Spleen (tissue), 13 donors: ENCODE measurements at places on chromosomes 1 and 21. TPM values are rescaled to one million over a fixed set of nuclear protein-coding genes. Genes with fewer than 3 reads are reported as not detected.

DNA sequence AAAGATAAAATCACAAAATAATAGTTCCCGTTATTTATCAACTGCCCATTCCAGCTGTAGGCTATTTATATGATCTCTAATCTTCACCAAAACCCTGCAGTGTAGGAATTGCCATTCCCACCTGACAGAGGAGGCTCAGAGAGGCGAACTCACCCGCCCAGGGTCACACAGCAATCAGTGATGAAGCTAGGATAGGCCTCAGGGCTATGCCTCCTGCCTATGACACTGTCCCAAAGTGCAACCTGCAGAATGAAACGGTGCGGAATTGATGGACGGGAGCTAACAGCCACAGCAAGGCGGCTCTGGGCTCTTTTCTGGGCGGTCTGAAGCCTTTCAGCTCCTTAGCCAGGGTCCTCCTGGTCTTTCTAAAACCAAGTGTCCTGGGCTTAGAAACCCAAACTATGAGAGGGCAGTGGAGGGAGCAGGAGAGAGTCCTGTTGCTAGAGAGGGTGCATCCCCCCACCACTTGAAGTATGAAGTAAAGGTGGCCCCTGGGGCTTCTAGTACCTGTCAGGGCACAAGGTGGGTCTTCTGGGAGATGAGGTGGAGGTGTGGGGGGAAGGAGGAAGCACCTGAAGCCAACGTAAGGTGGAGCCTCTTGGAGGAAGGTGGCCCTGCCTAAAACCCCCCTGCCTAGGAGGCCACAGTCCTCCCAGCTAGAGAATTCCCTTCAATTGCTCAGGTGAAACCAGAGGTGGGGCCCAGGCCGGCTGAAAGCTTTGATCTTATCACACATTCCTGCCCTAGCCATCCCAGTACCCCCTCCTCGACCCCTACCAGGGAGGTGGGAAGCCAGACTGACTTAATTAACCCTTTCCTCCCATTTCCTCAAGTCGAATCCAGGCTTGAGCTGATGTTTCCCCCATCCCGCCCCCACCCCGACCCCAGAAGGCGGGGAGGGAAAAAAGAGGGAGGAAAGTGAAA, 14.8 kb downstream of the HSPG2 start:
- H3K27ac ChIP-seq, result no peak overlapping the region
- no peak overlapping the region for H3K4me3 ChIP-seq
- H3K27me3 ChIP-seq, result no peaks in the 10 kb centered on the region
- peaks cover 8% of the 10 kb centered on the region for H3K4me1 ChIP-seq

GRCh38 chr1:232875536-232875935, 70.3 kb downstream of the MAP10 start:
- no peaks in the 10 kb centered on the region for H3K36me3 ChIP-seq
- no peak for DNase-seq
- no peak overlapping the region for H3K4me3 ChIP-seq

DNA sequence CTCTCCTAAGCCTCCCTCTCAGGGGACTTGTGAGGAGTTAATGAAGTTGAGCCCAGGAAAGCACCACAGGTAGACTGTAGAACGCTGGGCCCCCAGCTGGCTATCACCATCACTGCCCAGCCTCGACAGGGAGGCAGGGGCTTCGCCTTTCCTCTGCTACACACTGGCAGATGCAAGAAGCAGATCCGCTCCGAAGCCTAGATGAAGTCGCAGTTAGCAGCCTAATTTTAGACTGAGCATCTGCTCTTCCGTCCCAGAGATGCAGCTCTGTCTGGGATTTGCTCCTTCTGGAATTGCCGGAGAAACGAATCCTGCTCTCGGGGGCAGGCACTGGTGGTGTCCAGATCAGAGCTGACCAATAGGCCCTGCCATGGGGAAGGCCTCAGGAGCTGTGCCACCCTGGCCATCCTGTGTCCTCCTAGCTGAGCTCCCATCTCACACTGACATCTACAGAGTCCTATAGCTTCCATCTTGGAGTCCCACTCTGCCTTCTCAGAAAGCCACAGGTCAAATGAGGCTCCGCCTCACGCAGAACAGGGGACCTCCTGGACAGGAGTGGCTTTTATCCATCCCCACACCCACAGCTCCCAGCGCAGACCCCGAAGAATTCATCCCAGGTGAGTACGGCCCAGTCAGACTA, 186.8 kb upstream of the EDN2 start:
- no peak for DNase-seq
- no peaks in the 10 kb centered on the region for H3K27me3 ChIP-seq
- H3K4me1 ChIP-seq, result peaks cover 42% of the 10 kb centered on the region
- no peak overlapping the region for H3K27ac ChIP-seq

DNA sequence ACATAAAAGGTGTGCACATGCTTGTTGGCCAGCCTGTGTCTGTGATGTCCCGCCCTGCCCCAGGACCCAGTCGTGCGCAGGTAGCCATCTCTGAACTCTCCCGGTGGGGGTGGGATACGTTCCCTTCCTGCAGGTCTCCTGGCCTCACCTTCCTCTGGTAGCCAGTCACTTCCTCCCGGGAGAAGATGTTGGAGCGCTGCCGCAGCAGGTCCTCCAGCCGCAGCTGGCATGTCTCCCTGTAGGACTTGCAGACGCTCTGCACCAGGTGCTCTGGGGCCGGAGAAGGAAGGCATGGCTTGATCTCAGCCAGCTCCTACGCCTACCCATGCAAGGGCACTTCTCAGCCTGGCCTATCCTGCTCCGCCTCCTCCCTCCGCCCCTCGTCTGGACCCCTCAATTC, 9.2 kb upstream of the LINGO4 start:
- no peak overlapping the region for H3K4me3 ChIP-seq
- no peaks in the 10 kb centered on the region for H3K36me3 ChIP-seq
- no peak for DNase-seq
- H3K27me3 ChIP-seq, result no peaks in the 10 kb centered on the region

The TRPM2 gene
- total RNA-seq, result 31.8 TPM

GRCh38 chr1:28144203-28145135, 32.0 kb downstream of the PTAFR start:
- H3K4me3 ChIP-seq, result no peak overlapping the region
- H3K27ac ChIP-seq, result no peak overlapping the region
- peak; percentile 19 for DNase-seq
- no peaks in the 10 kb centered on the region for H3K36me3 ChIP-seq
- H3K27me3 ChIP-seq, result no peaks in the 10 kb centered on the region

The CA14 gene
- not detected for total RNA-seq

DNA sequence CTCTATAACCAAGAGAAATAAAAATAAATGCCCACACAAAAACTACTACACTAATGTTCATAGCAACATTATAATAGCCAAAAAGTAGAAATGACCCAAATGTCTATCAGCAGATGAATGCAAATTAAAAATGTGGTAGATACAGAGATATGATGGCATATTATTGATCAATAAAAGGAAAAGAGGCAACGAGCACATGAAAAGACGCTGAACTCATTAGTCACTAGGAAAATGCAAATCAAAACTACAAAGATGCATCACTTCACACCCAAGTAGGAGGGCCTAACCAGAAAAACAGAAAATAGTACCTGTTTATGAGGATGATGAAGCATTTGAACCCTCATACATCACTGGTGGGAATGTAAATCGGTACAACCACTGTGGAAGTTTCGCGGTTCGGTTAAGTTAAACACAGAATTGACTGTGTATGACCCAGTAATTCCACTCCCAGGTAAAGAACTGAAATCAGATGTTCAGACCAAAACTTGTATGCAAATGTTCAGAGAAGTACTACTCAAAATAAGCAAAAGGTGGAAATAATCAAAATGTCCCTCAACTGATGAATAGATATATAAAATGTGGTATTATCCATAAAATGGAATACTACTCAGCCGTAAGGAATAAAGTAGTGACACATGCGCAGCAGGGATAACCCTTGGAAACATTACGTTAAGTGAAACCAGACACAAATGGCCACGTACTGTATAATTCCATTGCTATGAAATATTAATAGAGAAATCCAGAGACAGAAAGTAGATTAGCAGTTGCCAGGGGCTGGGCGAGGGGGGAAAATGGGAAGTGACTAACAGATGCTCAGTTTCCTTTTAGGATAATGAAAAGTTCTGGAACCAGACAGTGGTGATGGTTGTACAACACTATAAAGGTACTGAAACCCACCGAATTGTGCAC, 3.1 kb downstream of the USP48 start:
- peaks cover 83% of the 10 kb centered on the region for H3K4me1 ChIP-seq
- peak overlapping the region; percentile 99 for H3K27ac ChIP-seq
- no peak overlapping the region for H3K4me3 ChIP-seq
- no peaks in the 10 kb centered on the region for H3K27me3 ChIP-seq
- H3K36me3 ChIP-seq, result no peaks in the 10 kb centered on the region

The LEMD1 gene
- total RNA-seq, result not detected

DNA sequence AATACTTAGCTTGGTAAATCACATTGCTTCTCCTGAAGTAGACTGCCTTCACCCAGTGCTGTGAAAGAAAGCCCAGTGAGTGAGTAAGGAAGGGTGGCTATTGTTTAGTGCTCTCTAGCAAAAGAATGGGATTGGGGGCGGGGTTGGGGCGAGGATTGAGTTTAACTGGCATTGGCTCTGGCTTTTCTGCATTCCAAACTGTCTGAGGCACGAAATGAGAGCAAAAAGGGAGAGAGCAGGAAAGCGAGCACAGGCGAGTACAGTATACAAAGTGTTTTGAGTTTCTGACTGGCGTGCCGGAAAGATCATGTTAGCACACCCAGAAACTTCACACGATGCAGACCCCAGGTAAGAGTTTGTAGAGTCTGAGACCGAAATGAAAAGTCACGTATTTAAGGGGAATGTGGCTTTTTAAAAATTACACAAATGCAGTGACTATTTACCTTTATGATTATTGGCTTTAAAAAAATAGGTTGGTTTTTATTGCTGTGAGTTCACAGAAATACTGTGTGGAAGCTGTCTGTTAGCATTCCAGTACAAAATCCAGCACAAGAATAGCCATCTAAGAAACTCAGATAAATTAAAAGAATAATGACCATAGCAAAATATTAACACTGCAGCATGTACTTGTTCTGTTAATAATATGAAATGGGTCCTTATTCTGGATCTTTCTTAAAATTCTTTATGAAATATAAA, 155.4 kb downstream of the CLEC20A start:
- no peak for DNase-seq
- H3K4me3 ChIP-seq, result no peak overlapping the region
- H3K36me3 ChIP-seq, result no peaks in the 10 kb centered on the region
- peaks cover 7% of the 10 kb centered on the region for H3K4me1 ChIP-seq
- no peaks in the 10 kb centered on the region for H3K27me3 ChIP-seq

DNA sequence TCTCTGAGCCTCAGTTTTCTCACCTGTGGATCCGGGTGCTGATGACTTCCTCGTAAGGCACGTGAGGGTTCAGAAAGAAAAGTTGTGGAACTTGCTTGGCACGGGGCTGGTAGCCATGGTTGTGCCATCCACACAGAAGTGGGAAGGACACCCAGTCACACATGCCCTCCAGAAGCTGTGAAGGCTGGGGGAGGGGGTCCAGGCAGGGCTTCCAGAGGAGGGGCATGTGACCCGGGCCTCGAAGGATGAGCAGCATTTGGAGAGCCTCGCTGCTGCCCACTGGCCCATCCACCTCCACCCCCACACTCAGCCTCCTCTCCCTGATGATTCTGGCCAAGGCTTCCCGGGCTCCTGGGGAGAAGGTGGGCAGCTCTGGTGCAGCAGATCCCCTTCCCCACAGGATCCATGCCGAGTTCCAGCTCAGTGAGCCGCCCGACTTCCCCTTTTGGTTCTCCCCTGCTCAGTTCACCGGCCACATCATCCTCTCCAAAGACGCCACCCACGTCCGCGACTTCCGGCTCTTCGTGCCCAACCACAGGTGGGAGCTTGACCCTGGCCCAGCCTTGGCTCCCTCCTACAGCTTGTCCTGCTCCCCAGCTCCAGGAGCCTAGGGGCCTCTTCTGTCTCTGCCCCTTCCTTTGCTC, 9.4 kb downstream of the SELENON start:
- no peak overlapping the region for H3K4me3 ChIP-seq
- peaks cover 54% of the 10 kb centered on the region for H3K4me1 ChIP-seq
- no peak overlapping the region for H3K27ac ChIP-seq

DNA sequence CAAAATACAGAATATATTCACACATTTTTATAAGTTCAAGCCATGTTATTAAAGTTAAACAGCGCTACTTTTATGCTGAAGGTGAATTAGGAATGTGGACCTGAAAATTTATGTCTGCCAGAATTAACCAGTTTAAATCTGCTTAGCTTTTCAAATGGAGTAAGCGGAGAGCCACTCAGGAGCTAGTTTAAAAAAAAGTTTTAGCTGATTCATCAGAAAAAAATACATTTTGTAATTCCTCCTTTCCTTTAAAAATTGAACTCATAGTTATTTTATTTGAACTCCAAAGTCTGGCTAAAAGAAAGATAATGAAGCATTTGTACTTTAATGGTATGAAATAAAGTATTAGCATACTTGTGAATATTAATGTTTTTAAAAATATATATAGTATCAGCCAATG, 21.2 kb downstream of the C21orf91 start:
- H3K27me3 ChIP-seq, result no peaks in the 10 kb centered on the region
- no peak overlapping the region for H3K4me3 ChIP-seq
- peaks cover 67% of the 10 kb centered on the region for H3K4me1 ChIP-seq
- H3K36me3 ChIP-seq, result peaks cover 5% of the 10 kb centered on the region
- DNase-seq, result no peak
- no peak overlapping the region for H3K27ac ChIP-seq

DNA sequence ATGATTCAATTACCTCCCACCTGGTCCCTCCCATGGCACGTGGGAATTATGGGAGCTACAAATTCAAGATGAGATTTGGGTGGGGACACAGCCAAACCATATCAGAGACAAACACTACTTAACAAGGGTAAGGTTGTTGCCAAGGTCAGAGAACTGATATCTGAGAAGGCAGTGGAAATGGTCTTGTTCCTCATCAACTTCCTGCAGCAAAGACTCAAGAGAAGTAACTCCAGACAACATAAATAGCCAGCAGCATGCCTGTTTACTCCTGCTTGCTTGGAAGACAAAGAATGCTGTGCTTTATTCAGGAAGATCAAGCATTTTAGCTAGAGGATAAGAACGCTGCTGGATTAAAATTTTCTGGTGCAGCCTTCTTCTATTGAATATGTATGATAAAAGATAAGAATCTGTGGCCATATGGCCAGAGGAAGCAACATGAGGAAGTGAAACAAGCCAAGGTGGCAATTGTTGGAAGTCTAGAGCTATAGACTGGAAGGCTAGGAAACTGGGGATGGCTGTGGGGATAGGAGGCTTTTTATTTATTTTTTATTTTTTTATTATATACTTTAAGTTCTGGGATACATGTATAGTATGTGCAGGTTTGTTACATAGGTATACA, 36.4 kb downstream of the DDAH1 start:
- no peak overlapping the region for H3K4me3 ChIP-seq
- no peak overlapping the region for H3K27ac ChIP-seq
- DNase-seq, result no peak
- no peaks in the 10 kb centered on the region for H3K27me3 ChIP-seq

DNA sequence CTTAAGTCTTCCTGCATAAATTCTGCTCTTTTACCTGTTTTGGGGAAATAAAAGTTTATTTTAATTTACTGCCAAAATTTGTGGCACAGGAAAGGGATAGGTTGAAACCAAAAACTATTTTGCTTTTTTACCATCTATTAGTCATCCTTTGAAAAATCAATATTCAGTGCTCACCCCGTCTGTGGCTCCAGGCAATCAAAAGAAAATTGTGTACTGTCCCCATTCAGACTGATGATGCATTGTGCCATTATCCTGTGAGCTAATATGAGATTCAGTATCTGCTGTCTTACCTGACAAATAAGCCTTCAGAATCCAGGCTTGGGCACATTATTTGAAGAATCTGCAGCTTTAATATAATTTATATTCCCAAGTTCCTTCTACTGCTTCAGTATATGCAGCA, 650.7 kb downstream of the KIF26B start:
- no peaks in the 10 kb centered on the region for H3K27me3 ChIP-seq
- peaks cover 10% of the 10 kb centered on the region for H3K4me1 ChIP-seq
- H3K27ac ChIP-seq, result no peak overlapping the region
- H3K36me3 ChIP-seq, result no peaks in the 10 kb centered on the region
- no peak for DNase-seq
